ENCODE measurements at places on chromosomes 4 and X.

GRCh38 chr4:10115271-10115796, 1.3 kb downstream of the WDR1 start:
- no peak for DNase-seq

GRCh38 chrX:39726771-39727170, 371.0 kb downstream of the BCOR start:
- DNase-seq = no peak

DNA sequence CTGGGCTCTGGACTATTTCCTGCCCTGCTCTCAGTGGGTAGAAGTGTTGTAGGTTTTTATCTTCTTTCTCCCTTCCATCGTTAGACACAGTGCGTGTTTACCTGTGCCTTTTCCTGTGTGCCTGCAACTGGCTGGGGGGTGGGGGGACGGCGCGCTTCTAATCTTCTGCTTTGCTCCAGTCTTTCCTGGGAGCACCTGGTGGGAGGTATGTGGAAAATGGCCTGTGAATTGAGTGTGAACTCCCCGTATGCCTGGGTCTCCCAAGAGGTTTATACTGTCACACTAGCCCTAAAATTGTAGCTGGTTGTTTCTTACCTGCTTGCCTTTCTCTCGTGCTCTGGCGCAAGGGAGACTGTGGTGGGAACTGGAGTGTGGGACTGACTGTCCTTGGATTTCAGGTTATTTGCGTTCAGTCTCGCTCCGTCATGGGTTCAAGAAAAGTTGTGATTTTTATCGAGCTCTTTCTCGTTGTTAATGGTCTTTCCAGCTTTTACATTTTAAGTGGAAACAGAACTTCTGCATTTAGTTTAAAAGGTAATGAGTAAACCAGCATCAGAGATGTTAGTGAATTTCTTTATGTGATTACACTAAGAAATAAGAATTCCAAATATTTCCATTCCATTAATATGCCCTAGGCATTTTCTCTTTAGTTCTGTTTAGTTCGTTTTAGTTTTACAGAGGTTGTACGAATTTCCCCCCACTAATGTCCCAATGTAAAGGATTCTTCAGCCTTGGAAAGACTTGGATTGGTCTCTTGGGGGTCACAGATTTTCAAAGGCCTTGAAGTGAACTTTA, 15.3 kb downstream of the MRPL1 start:
- no peak for DNase-seq

- DNase-seq = peak; percentile 17
Measured at GRCh38 chr4:143335979-143336780, 496 bp upstream of the GAB1 start.

GRCh38 chrX:790783-791360, 160.3 kb downstream of the SHOX start:
- DNase-seq = no peak

- no peak for DNase-seq
Measured at GRCh38 chr4:107876099-107876498, 51.4 kb downstream of the SGMS2 start.

GRCh38 chr4:184201179-184201578, 16.5 kb downstream of the ENPP6 start:
- DNase-seq = no peak

DNA sequence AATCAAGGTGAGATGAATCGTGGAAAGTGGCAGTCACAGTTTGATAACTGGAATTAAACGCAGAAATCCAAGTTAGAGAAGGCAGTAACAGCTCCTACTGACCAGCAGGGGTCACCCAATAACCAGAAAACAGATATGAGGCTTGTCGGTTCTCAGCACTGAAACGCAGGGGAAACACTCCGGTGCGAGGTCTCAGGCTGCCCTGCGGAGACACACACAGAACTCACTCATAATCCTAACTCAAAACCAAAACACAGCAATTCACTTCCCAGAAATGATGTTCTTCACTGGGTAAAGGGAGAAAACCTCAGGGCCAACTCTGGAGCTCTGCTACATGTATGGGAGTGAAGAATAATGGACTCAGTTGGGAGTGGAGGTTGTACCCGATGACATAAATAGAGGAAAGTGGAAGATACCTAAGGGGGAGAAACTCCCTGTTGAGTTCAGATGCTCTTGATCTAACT, 384.4 kb downstream of the RAPGEF2 start:
- peak; percentile 5 for DNase-seq

- DNase-seq = no peak
Measured at GRCh38 chr4:74338792-74339333, 26.1 kb upstream of the EREG start.

GRCh38 chrX:25344161-25344936, 328.6 kb upstream of the ARX start:
- no peak for DNase-seq

- no peak for DNase-seq
Measured at GRCh38 chrX:140661643-140662042, 47.9 kb upstream of the LINC00632 start.

GRCh38 chr4:129254526-129254925, 158.6 kb downstream of the C4orf33 start:
- no peak for DNase-seq

DNA sequence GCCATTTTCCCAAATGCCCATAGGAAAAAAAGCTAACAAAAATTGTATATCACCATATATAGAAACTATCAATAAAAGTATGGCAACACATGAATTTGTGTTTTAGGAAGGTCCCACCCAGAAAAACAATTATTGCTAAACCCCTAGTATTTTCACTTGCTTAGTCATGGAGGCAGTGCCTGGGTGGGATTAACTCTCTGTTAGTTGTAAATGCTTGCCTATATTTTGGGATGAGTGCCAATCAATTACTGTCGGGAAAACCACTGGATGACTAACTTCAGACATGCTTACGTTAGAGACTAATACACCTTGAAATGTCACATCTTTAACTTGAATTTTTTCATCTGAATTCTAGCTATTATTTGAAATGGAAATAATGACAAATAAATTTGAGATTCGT, 33.9 kb downstream of the TMPRSS11A start:
- no peak for DNase-seq

- DNase-seq = no peak
Measured at GRCh38 chrX:128650326-128650725, 598.1 kb upstream of the ACTRT1 start.

- DNase-seq = no peak
Measured at GRCh38 chr4:79575709-79576428, 167.8 kb upstream of the GK2 start.

DNA sequence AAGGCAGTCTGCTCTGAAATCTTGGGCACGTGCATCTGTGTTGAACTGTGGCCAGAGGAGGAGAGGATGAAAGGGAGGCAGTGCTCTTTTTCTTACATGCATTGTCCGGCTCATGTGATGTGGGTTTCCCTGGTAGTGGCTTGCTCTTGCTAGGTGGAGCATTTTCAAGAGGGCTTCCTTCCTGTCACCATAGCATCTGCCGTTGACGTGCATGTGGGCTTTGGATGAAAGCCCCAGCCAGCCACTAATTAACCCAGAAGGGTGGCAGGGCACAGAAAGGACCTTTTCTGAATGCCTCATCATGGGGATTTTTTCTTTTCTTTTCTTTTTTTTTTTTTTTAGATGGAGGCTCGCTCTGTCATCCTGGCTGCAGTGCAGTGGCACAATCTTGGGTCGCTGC, 121.3 kb downstream of the GPR143 start:
- peak; percentile 14 for DNase-seq

DNA sequence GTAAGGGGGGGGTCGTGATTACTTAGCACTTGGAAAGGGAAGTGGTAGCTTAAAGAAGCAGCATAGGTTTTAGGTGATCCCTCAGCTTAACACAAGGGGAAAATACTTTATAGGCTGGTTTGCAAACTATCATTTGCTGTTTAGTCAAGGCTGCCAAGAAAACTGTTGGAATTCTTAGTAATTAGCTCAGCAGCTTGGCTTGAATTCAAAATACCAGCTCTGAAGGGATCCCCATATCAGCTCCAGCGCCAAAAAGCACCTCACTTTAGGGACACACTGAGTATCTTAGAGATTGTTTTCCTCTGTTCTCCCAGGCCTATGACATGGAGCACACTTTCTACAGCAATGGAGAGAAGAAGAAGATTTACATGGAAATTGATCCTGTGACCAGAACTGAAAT, 8.8 kb downstream of the TNMD start:
- DNase-seq = no peak

GRCh38 chr4:169485791-169486742, 126.3 kb downstream of the NEK1 start:
- DNase-seq = no peak

DNA sequence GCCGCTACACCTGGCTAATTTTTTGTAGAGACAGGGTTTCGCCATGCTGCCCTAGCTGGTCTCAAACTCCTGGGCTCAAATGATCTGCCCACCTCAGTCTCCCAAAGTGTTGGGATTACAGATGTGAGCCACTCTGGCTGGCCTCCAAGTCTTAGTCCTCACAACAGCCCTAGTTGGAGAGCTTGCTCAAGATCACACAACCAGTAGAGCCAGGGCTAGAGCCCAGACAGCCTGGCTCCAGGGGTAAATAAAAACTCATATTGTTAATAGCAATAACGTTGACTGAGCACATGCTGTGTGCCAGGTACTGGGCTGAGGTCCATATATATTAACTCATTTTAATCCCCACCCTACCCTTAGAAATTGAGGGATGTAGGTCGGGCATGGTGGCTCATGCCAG, 7.3 kb upstream of the JAKMIP1 start:
- no peak for DNase-seq

- DNase-seq = no peak
Measured at GRCh38 chrX:134073341-134073740, 87.9 kb upstream of the GPC3 start.

- no peak for DNase-seq
Measured at GRCh38 chr4:185995665-185996064, 73.3 kb upstream of the TLR3 start.

- no peak for DNase-seq
Measured at GRCh38 chr4:150411520-150411919, 170.4 kb upstream of the MAB21L2 start.

GRCh38 chr4:171235521-171235920, 577.7 kb upstream of the GALNTL6 start:
- no peak for DNase-seq

- DNase-seq = no peak
Measured at GRCh38 chr4:15245006-15245530, 182.8 kb upstream of the C1QTNF7 start.

DNA sequence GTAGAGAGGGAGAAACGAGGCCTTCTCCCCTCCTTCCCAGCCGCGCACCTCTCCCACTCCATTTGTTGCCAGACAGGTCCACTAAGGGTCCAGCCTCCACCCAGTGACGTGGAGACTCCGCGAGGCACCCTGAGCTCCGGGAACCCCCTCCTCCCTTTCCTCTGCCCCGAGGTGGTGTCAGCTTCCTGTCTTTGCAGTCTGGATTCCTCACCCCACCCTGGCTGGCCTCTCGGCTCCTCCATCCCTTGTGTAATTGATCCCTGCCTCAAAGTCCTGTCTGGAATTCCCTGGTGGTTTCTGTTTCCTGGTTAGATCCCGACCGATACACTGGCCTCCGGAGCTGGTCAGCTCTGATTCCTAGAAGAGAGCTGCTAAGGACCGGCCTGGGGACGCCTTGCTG, 105.9 kb upstream of the SCOC start:
- DNase-seq = no peak

- DNase-seq = no peak
Measured at GRCh38 chr4:105950701-105951100, 55.4 kb downstream of the NPNT start.

DNA sequence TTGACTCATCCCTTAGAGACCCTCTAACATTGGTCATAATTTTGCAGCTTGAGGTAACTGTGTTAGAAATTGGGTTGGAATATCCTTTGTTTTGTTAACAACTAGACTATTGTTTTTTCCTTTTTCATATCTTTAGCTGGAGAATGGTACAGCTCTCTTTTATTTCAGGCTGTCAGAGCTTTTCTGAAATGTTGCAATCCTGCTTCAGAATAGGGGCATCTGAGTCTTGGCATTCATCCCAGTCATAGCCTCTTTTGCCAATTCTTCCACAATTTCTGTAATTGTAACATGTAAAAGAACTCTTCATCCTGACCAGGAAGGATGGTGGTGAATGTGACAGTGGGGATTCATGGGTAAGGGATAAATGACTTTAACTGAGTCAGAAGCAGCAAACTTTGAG, 128.7 kb downstream of the FHIP1A start:
- no peak for DNase-seq
